Sigmoid colon (tissue), 7 donors: ENCODE measurements at places on chromosomes 2 and 18. TPM values are rescaled to one million over a fixed set of nuclear protein-coding genes. Genes with fewer than 3 reads are reported as not detected.

Gene FN1
- 671 TPM for total RNA-seq

Gene IL1F10
- total RNA-seq: not detected

Gene YES1
- 105 TPM for total RNA-seq

Gene SCN2A
- 0.95 TPM for total RNA-seq

Gene SCYGR7
- total RNA-seq: not detected
